ENCODE measurements at places on chromosomes 1 and 21.
A peak's percentile ranks its signal among the peaks of the same experiment; 100 is the strongest.

DNA sequence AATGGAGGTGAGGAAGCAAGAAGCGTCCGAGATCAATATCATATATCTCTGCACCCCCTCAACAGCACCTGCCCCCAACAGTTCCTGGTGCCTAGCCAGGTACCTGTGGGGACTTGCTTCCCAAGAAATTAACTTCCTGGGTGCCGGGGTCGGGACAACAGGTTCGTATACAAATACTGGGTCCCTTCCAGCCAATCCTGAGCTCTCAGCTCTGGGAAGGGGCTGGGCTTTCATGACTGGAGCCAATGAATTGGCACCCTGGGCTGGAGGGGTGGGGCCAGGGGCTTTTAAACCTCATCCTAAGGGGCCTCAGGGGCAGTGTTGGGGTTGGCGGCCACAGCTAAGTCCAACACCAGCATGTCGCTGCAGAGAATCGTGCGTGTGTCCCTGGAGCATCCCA, at the start of gene PADI3:
Gene PADI3, plus strand, starts transcription at position 318 of the 400 bp plus-strand sequence. Its CDS starts 40 bp downstream, at position 358.
- DNase-seq: no peak

GRCh38 chr1:57889676-57890320, 465.9 kb upstream of the DAB1 start:
- DNase-seq: no peak

- DNase-seq: peak; percentile 52
These were observed 14.0 kb upstream of the ALX3 start for GRCh38 chr1:110084227-110085078.

- DNase-seq: no peak
These were observed 5.4 kb downstream of the PEA15 start for GRCh38 chr1:160210561-160210960.

DNA sequence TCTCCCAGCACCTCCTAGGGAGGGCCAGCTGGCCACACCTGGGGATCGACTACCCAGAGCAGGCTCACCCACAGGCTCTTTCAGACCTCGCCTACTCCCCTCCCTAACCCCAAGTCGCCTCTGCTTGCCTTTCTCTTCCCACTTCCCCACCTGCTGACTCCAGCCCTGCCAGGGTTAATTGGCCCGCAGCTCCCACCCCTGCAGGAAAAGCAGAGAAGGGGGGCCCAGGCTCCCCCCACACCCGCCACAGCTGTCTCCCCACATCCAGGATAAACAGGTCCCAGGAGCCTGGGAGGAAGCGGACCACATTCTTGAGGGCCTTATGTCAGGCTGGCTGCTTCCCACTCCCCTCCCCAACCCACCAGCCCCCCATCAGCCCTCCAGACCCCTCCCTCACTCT, 45.0 kb downstream of the TAS1R2 start:
- DNase-seq: peak; percentile 43

DNA sequence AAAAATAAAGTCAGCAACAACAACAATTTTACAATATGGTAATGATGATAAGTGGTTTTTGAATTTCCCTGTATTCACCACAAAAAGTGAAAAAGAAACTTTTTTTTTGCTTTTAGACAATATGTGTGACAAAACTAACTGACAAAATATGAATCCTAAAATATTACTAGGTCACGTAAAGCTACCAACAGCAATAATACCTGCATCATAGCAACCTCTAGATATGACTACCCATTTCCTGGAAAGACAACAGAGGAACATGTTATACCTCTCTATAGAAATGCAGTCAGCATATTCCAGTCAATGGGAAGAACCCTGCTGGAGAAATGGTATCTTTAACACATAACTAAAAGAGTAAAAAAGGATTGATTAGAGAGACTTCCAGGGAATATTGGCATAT, 73.7 kb downstream of the PDE4B start:
- no peak for DNase-seq

DNA sequence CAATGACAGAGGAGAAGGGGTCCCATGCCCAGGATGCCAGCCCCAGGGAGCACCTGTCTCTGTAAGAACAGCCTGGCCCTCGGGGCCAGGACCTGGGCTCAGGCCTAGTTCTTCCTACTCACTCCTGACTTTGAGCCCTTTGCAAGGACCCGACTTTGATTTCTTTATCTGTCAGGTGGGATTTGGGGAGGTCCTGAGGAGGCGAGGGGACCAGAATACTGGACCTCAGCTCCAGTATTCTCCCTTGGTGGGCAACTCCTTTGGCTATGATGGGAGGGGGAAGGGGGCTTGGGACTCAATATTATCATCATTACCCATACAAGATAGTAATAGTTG, 18.1 kb downstream of the KCNQ4 start:
- no peak for DNase-seq

DNA sequence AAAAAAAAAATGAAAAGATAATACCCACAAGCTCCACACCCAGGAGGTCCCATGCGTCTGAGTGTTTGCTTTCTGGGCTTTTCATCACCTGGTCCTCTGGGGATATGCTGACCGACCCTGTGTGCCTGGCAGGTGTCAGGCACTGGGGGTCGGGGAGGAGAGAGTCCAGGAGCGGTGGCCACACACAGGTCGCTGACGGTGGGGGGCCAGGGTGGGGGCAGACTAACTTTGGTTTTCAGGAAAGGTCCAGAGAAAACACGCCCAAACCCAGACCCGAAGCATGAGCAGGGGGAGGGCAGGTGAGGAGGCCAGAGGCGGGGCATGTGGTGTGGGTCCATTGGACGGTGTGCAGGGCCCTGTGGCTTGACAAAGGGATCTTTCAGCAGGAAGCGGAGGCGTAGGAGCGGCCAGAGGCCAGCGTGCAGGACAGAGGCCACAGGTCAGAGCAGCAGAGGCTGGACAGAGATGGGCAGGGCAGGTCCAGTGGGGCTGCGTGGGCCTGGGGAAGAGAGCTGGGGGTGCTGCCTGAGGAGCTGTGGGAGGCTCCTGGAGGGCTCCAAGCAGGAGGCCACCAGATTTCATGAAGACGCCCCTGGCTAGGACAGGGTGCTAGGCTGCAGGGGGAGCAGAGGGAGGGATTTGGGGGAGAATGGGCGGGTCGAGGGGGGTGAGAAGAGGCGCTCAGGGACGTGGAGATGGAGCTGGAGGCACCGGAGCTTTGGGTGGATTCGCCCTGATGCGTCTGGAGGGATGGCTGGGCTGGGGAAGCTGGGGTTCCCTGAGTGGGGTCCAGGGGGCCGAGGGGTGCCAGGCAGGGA, 15.8 kb downstream of the RNF223 start:
- no peak for DNase-seq
